ENCODE measurements at places on chromosomes 7 and 10.

DNA sequence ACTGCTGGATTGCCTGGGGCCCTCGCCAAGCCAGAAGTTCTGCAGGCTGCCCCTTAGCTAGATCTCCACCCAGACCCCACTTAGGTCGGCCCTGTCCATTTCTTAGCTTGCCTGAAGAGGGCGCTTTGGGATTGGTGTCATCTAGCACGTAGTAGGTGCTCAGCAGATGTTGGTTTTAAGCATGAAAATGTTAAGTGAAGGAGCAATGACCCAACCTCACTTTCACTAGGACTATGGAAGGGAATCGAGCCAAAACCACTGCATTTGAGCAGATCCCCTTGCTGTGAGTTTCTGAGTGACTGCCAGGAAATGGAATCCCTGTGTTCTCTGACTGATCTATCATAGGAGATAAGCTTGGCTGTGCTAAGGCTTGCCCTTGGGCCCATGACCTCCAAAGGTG is 131.7 kb upstream of the EEPD1 start:
- DNase-seq: no peak

- DNase-seq: no peak
Measured at GRCh38 chr7:51255536-51256208, 60.9 kb downstream of the COBL start.

DNA sequence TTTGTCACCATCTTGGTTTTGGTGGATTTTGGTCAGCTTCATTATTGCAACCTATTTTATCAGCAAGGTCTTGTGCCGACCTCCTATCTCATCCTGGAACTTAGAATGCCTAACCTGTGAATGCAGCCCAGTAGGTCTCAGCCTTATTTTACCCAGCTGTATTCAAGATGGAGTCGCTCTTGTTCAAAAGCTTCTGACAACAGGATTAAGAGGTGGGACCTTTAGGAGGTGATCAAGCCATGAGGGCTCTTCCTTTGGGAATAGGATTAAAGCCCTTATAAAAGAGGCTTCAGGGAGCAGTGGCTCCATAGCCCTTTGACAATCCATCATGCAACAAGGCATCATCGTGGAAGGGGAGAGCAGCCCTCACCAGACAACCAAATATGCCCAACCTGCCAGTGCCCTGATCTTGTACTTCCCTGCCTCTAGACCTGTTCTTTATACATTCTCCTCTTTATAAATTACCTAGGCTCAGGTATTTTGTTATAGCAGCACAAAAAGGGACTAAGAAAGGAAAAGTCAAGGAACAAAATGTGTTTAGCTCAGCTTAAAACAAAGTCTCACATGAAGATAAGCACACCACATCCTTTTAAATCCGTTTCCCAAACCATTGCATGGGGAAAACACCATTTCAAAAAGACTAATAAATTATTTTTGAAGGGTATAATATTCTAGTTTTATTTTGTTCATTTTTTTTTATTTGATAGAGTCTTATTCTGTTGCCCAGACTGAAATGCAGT is 8.5 kb upstream of the MAP3K8 start:
- DNase-seq: no peak

GRCh38 chr10:112528235-112528634 is 81.2 kb downstream of the VTI1A start:
- DNase-seq: no peak

GRCh38 chr10:99531696-99532593 is 797 bp upstream of the NKX2-3 start:
- no peak for DNase-seq

DNA sequence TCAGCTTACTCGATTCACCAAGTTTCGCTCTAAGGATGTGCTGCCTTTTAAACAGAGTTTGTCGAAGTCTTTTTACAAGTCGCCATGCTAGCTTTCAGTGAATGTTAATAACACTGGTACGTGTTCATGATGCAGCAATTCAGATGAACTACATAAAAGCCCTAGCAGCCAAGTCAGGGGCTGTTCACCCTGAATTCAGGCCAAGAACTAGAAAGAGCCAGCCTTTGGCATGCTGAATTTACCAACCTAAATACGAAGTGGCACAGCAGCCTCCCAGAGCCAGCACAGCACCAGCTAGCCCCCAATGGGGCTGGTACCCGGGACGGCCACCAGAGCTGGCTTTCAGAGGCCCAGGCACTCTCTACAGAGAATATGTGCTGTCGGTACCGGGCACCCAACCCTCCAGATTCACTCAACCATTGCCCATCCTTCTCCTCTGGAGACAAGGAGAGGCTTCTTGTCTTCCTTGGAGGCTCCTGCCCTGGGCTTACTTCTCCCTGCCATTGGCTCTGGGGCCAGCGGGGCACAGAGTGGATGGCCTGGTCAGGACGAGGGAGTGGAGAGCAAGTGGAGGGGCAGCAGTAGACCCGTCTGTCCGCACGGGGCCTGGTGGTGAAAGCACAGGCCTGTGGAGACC is 64.2 kb downstream of the HIPK2 start:
- DNase-seq: no peak

GRCh38 chr10:3684891-3685290 is 100.1 kb downstream of the KLF6 start:
- no peak for DNase-seq

DNA sequence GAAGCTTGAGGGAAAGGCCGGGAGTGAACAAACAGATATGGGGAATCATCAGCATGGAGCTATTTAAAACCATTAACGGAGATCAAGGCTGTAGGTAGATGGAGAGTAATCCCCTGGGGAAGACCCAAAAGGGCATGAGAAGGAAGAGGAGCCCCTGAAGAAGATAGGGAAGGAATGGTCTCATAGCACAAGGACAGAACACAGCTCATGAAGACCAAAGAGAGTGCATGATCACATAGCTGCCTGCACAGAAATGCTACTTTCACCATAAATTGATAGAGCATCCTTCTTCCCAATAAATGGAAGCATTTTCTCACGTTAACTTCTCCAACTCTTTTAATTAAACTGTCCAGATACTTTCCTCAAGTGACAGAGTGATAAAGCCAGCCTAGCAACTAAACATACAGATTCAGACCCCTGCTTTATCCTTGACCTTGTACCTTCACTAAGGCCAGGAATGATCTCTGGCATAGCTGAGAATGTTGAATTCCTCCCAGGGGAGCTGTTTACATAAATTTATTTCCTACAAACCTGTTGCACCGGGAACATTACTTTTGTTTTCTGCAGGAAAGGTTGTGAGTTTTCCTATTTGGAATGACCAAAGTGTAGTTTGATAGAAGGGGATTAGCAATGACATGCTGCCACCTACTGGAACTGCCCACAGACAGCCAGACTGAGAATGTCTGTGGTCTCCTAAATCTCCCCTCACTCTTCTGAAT is 110.8 kb upstream of the LRGUK start:
- no peak for DNase-seq

DNA sequence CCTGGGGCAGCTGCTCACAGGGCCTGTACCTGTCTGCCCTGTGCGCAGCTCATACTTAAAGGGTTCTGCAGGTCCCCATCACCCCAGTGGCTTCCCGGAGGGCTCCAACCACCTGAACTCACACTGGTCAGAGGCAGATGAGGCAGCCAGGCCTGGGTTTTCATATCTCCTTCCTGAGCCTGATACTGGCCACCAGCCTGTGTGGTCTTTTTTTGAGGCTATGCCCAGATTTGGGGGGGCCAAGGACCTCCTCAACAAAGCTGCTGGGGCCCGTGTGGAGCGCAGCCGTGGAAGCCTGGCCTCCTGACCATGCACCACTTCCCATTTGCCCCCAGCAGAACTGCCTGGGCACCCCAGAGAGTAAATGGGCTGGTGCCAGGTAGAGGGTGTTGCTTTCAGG is 25.7 kb downstream of the PNLIPRP2 start:
- DNase-seq: no peak

GRCh38 chr10:102781090-102781920 is 37.6 kb downstream of the WBP1L start:
- no peak for DNase-seq

- no peak for DNase-seq
Measured at GRCh38 chr7:155345490-155345889, 47.8 kb downstream of the INSIG1 start.

DNA sequence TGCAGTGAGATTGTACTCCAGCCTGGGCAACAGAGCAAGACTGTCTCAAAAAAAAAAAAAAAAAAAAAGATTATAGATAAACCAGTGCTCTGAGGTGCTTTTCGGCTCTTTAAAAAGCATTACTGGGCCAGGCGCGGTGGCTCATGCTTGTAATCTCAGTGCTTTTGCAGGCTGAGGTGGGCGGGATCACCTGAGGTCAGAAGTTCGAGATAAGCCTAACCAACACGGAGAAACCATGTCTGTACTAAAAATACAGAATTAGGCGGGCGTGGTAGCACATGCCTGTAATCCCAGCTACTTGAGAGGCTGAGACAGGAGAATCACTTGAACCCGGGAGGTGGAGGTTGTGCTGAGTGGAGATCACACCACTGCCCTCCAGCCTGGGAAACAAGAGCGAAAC is 6.6 kb upstream of the HNRNPF start:
- DNase-seq: no peak

Measured in stimulated activated CD8-positive, alpha-beta memory T cell treated with anti-CD3 and anti-CD28 coated beads, Interleukin-2, amount 100 ng/mL, for 1 hour (primary cell).